ENCODE measurements at places on chromosomes 11 and 22.

DNA sequence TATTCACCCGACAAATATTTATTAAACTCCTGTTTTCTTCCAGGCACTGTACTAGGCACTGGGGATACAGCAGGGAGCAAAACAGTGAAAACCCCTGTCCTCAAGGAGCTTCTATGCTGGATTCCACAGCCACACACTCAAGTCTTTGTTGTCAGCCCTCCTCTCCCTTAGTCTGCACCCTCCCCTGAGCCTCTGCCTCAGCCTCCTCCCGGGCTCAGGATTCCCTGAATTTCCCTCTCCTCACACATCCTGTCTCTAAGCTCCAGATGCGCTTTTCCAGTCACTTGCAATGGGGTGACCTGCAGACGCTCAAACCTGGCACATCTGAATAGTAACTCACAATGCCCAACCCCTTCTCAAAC, 13.5 kb upstream of the TUB start:
- DNase-seq: no peak

DNA sequence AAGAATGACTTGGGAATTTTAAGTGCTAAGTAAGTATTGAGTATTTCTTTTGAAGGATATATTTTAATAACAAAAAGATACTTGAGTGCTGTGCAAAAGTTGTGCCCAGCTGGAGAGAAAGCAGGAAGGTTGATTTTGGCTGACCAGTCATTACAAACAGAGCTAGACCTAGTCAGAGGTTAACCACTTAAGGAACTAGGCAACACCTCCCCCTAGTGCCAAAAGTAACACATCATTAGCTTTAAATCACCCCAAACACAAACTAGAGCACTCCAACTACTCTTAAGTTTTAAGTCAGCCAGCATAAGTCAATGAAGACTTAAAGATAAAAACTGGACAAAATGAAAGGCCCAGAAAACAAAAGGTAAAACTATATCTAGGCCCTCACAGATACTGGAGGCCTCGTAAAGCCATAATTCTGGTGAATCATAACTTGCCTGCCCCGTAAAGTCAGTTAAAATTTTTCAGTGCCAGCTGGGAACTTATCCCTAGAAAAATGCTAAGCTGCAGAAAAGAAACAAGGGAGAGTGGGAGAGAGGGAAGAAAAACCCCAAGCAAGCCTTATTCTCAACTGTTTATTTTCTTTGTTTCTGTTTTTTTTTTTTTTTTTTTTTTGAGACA, 4.6 kb downstream of the TMEM9B start:
- peak; percentile 82 for DNase-seq

GRCh38 chr22:40396882-40397281, 26.5 kb downstream of the SGSM3 start:
- no peak for DNase-seq

DNA sequence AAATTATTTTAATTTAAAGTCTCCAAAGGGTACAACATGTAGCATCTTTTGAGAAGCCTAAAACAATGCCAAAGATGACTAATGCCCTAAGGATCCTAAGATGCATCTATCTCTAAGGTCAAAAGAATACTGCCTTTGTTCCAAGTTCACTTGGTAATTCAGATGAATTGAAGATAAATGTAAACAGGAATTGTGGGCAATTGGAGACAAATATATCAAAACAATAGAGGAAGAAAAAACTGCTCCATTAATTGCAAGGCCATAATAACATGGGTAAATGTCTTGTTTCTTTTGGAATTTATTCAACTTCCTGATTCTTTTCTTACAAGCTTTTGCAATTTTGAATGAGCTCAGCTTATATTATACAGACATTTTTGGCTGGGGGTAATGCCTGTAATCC, 338.6 kb downstream of the TTC28 start:
- DNase-seq: no peak

DNA sequence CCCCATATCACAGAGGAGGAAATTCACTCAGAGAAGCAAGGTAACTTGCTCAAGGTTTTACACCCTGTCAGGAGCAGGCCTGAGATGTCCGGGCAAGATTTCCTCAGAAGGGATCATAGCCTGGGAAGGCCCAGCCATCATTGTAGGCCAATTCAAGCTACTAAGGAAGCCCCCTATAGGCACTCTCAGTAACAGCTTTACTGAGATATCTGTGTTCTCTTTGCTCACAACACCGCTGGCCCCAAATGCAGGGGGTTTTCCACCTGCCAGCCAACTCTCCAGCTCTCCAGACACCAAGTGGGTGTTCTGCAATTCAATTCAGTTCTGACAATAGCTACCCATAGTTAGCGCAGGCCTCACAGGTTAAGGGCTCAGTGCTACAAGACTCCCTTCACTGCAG, 84.0 kb downstream of the SLC36A4 start:
- DNase-seq: no peak

DNA sequence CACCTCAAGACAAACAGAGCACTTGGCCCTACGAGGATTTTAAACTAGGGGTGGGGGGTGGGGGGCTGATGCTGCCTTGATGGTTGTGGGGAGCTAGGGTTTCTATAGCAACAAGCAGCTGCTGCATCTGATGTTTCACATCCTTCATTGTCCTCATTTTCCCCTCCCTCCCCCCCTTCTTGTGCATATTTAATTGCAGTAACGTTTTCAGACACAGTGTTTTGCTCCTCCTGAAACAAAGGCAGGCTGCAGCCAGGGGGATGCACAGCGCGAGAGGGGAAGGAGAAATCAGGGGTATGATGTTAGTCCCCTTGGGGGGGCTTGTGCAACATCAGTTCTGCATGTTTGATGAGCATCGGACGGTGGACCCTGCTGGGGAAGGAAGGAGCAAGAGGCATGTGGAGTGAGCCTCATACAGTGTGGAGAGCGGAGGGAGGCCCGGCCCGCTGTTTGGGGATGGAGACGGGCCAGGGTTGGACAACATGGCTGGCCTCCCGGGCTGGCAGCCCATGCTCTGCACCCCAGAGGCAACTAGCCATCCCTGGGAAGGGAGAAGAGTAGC, 208.3 kb downstream of the CEP164 start:
- DNase-seq: no peak

GRCh38 chr22:32475468-32476010, 928 bp downstream of the FBXO7 start:
- DNase-seq: no peak

DNA sequence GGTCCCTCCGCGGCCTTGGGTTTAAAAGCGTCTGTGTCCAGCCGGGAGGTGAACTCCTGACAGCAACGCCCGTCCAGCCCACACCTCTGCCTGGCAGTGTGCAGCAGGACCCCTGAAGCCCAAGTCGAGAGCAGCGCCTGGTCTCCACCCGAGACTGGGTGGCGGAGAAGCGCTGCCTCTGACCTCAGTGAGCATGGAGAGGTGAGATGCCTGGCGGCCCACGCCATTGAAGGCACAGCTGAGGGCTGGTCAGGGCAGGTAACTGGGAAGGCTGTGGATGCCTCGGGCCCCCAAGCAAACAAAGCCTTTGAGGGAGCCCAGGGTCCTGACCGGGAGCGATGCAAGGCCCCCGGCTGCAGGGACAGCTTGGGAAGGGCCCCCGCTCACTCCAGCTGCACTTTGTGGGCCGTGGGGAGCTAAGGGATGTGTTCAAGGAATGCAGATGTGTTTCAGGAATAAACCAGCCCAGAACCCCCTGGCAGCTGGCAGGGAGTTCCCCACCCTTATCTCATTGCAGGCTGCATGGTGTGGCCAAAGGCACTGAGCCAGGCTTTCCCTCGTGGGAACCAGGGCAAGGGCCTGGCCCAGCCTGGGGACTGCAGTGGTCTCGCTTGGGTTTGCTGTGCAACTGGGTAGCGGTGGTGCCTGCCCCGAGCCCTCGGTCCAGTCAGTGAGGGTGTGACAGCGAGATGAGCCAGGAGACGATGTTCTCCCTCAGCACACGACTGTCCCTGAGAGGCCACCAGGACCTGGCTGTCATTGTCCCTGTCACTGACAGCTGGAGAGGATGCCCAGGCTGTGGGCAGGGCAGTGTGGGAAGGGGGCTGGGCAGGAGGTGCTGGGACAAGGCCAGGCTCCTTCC, 92.5 kb downstream of the WNT7B start:
- DNase-seq: no peak

DNA sequence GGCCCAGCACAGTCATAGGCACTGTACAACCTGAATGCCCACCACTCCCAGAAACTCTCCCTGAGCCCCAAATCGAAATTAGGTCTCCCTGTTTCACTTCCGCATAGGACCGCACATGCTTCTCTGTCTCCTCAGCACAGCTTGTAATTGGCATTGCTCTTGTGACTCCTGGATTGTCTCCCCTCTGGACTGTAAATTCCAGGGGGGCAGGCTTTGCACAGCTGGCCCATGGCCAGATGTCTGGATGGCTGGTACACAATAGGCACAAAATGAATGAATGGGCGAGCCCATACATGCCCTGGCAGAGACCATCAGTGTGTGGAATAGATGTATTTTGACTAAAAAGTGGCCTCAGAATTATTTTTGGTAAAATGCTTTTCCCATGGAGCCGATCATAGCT, 63.3 kb upstream of the PHF21B start:
- DNase-seq: no peak

GRCh38 chr11:107988397-107989158, 20.1 kb upstream of the CUL5 start:
- DNase-seq: no peak

DNA sequence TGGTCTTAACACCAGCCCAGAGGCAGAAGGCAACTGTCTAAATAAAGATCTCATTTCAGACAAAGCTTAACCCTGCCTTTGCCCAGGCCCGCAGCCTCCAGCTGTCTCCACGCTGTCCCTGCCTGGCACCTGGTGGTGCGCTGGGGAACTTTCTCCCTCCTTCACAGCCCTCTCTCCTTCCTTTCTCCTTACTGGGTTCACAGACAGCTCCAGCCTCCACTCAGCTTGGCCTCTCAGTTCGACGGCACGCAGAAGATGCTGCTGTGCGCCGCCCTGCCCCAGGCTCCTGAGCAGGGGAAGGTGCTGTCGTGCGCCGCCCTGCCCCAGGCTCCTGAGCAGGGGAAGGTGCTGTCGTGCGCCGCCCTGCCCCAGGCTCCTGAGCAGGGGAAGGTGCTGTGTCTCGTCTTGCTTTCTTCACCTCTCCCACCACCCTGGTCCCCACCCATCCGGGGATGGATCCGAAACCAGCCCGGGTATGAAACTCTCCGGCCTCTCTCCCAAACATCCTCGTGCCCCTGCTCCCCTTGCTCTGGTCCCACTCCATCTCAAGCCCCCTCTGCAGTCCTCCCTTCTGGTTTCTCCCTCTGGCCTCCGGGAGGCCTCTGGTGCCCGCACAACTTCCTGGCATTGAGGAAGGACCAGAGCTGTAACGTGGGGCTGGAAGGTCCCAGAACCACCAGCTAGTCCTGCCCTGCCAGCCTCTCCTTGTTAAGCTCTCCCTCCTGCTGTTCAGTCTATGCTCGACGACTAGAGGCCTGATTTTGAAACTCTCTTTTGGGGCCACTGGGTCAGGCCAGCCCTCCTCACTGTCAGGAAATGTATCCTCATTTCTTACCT, 22.9 kb upstream of the JAM3 start:
- DNase-seq: no peak

DNA sequence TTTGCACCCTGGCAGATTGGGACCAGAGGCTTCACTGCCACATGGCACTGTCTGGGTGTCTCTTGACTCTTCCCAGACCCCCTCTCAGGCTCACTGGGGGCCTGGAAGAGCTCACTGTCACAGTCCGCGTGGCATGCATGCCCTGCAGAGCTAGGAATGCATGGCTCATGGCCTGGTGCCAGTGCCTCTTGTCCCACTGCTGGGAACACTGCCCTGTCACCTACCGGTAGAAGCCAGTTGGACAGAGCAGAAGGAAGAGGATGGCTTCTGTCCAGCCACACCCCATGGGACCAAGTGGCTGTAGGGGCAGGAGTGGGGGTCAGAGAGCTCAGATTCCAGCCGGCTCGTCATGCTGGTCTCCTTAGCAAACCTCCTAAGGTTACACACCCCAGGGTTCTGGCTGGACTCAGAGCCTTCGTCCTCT, 29.7 kb downstream of the MB start:
- no peak for DNase-seq

DNA sequence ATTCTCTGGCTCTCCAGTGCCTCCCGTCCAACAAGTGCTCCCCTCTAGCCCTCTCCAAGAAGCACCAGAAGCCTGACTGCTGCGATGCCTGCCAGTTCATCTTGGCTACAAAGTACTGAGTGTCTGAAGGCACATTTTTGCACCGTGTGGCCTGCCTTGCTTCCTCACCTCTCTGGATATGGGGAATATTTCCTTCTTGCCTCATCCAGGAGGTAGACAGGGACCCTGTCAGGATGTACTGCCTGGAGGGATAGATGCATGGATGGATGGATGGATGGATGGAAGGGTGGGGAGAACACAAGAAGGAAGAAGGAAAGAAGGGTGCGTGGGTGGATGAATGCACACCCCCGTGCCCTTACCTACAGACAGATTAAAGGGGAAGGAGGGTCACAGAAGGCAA, 27.6 kb downstream of the KCTD17 start:
- DNase-seq: no peak

- no peak for DNase-seq
Measured at GRCh38 chr22:21948824-21949568, 3.7 kb downstream of the PPM1F start.

DNA sequence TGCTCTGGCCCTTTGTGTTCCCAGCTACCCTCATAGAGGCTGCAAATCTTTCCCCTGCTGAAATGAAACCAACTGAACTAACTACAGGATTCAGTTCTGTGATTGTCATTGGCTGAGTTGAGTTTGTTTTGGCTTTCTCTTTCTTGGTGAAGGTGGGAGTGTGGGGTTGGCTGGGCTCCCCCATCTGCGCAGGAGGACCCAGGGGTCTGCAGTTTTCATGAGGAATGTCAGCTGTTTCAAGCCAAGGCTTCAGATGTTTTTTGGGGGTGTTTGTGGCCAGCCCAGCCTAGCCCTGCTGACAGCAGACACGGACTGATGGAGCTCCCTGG, 34.0 kb downstream of the LRP5 start:
- DNase-seq: no peak

- no peak for DNase-seq
Measured at GRCh38 chr11:80816966-80817365, 1376.1 kb upstream of the TENM4 start.

- DNase-seq: peak; percentile 72
Measured at GRCh38 chr22:20418211-20418788, 19.3 kb downstream of the SCARF2 start.

DNA sequence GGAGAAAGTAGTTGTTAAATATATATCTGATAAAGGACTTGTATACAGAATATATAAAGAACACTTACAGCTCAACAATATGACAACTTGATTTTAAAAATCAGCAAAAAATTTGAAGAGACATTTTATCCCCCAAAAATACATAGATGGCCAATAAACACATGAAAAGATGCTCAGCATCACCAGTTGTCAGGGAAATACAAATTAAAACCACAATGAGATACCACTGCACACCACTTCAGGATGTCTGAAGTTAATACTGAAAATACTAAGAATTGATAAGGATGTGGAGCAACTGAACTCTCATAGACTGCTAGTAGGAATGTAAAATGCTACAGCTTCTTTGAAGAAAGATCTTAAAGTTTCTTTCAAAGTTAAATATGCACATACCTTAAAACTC, 49.2 kb downstream of the KREMEN1 start:
- DNase-seq: peak; percentile 43

- peak; percentile 70 for DNase-seq
Measured at GRCh38 chr11:133966921-133967598, 10.3 kb upstream of the IGSF9B start.

DNA sequence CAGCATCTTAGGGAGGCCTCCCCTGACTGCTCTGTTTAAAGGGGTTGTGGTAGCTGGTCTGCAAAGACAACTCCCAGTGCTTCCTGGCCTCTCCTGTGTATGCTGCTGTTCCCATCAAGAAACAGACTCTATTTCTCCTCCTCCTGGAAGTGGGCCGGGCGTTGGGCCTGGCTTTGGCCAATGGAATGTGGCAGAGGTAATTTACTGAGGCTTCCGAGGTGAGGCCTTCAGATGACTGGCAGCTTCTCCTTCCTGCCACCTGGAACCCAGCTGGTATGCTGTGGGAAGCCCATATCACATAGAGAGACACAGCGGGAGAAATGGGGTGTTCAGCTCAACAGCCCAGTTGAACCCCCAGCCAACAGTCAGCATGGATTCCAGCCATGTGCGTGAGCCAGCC, 25.1 kb upstream of the EIF3D start:
- no peak for DNase-seq
